Cortex of kidney (tissue), 1 donor: ENCODE measurements at places on chromosomes 2 and 18.

DNA sequence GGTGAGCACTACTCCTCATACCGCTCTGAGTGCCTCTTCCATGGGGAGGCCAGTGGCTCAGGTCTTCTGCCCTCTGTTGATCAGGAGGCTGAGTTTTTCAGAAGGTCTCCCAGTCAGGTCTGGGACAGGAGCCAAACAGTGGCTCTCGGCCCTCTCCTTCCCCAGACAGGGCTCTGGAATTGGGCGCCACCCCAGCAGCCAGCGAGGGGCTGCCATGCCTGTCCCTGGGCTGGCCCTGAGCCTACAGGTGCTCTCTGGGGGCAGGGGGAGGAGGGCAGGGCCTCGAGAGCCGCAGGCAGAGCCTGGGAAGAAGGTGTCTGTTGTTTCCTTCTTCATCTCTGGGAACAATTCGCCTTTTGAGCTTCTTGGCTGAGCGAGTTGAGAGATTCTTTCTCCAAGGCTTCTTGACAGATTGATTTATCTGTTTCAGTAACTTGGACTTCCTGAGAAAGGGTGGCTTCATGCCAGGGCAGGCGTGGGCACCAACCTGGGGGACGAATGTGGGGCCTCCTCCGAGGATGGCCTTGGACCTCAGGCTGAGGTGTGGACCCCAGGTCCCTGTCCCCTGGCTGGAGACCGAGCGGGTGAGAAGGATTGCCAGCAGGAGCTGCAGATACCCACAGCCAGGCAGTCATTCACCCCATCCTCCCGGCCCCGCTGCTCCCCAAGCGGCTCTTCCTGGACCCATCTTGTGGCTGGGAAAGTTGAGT lies 64.7 kb upstream of the GLI2 start:
- DNase-seq = no peak

GRCh38 chr18:54825601-54826344 lies 2.5 kb upstream of the RAB27B start:
- DNase-seq = no peak

GRCh38 chr18:77250501-77250925 lies 865 bp downstream of the GALR1 start:
- no peak for DNase-seq

DNA sequence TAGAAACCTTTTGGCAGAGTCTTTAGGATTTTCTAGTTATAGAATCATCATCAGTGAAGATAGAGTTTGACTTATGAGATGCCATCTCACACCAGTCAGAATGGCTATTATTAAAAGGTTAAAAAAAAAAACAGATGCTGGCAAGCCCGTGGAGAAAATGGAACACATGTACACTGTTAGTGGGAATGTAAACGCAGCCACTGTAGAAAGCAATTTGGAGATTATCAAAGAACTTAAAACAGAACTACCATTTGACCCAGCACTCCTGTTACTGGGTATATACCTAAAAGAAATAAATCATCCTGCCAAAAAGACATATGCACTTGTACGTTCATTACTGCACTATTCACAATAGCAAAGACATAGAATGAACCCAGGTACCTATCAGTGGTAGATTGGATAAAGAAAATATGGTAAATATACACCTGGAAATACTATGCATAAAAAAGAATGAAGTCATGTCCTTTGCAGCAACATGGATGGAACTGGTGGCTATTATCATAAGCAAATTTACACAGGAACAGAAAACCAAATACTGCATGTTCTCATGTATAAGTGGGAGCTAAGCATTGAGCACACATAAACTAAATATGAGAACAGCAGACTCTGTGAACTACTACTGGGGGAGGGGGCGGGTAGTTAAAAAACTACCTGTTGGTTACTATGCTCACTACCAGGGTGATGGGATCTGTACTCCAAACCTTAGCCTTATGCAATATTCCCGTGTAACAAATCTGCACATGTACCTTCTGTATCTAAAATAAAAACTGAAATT lies 279.0 kb downstream of the KIAA1328 start:
- no peak for DNase-seq

- no peak for DNase-seq
Measured at GRCh38 chr2:203683932-203684556, 22.4 kb upstream of the CD28 start.

DNA sequence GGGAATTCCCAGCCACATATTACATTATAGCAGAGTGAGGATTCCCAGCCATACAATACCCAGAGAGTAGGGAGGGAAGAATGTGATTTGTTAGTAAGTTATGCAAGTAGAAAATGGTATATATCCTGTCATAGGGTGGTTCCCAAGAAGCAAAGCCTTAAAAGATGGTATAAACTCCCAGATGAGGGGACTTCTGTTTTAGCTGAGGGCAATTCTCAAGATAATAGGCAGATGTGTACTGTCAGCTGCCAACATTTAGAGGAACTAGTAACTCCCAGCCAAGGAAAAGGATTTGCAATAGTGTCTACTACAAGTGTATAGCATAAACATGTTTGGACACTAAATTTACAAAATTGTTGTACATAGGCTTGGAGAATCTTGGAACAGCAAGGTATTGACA lies 86.5 kb downstream of the XDH start:
- no peak for DNase-seq

DNA sequence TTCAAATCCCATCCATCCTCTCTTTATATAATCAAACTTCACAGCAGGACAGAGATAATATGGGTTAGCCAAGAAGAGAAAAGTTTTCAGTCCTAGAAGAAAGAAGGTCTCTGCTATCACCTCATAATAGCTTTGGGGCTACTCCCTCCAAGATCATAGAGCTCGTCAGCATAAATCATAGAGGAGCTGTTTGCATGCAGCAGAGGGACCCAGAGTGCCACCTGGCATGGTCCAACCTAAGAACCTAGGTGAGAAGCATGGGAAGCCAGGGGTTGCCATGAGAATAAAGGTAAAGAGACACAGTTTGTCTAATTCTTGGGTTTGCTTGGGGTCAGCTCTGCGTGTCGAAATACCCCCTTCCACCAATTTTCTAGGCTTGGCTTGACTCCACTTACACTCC lies 87.1 kb upstream of the CYP1B1 start:
- DNase-seq = no peak

GRCh38 chr2:14143435-14143834 lies 489.1 kb upstream of the LRATD1 start:
- no peak for DNase-seq

DNA sequence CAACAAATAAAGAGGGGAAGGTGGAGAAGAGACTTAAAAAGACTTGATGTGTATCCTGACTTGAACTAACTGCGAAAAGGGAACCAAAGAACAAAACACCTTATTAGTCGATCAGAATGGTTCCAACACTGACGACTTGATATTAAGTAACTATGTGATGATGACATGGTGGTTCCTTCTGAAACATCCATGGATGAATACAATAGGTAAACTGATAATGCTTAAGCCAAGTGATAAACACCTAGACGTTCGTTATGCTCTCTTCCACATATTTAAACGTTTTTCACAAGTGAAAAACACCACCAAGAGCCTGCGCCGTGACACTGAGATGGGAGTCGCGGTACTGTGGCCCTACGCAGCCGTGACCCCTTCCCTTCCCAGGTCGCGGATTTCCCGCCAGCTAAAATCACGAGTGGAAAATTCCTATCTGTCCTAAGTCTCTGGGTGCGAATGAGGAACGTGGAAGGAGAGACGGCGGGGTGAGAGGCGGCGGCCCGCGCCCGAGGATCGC lies 797 bp downstream of the TTC32 start:
- DNase-seq = no peak

GRCh38 chr18:40258311-40258710 lies 1696.7 kb upstream of the PIK3C3 start:
- DNase-seq = no peak

DNA sequence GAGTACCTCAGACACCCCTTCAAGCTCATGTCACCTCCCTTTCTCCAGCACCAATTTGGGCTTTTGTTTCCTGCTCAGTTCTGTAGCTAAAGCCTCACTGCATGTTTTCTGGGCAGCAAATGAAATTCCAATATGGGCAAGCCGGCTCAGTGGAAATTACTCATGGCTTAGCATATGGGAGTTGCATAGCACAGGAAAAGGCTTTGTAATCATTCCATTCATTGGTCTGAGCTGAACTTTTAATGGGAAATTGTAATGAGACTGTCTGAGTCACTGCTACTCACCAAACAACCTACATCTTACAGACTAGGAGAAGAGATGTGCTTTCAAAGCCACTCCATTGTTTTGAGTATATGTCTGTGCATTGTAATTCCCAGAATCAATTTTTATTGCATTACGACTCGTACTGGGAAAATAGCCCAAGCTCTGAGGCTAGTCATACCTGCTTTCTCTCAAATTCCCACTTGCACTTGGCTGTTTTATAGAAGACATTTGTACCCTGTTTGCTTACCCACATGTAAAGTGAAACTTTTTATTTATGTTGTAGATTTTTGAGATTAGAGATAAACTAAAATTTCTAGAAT lies 139.5 kb upstream of the LRATD1 start:
- no peak for DNase-seq
